ENCODE measurements at places on chromosomes 2 and 18.

DNA sequence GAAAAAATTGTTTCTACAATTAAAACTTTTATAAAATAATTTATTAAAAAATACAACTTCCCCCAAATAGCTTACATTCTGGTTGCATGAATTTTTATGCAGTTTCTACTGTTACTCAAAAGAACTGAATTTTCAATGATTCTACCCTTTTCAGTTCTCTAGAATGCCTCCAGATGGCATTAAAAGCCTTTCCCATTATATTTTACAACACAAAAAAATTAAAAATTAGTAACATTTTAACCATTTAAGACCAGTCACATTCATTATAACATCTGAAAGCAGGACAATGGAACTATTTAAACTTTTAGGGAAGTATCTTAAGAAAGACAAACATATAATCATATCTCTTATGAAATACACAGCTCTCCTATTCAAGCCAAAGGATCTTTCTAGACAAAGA, 236.0 kb upstream of the REV1 start:
- H3K4me3 ChIP-seq: no peak overlapping the region
- no peaks in the 10 kb centered on the region for H3K4me1 ChIP-seq
- H3K36me3 ChIP-seq: no peaks in the 10 kb centered on the region
- no peaks in the 10 kb centered on the region for H3K27me3 ChIP-seq
- H3K27ac ChIP-seq: no peak overlapping the region

GRCh38 chr2:172261292-172261691, 158.6 kb upstream of the DLX2 start:
- H3K36me3 ChIP-seq: no peaks in the 10 kb centered on the region
- H3K27ac ChIP-seq: no peak overlapping the region
- no peak for DNase-seq
- H3K4me3 ChIP-seq: no peak overlapping the region
- no peaks in the 10 kb centered on the region for H3K27me3 ChIP-seq

GRCh38 chr2:238987352-238987981, 139.6 kb downstream of the TWIST2 start:
- no peaks in the 10 kb centered on the region for H3K36me3 ChIP-seq
- no peak overlapping the region for H3K27ac ChIP-seq
- no peak overlapping the region for H3K4me3 ChIP-seq
- H3K27me3 ChIP-seq: no peaks in the 10 kb centered on the region
- DNase-seq: no peak

GRCh38 chr18:72056171-72056570, 488.0 kb downstream of the CBLN2 start:
- no peak overlapping the region for H3K4me3 ChIP-seq
- no peaks in the 10 kb centered on the region for H3K36me3 ChIP-seq
- no peaks in the 10 kb centered on the region for H3K27me3 ChIP-seq
- H3K4me1 ChIP-seq: no peaks in the 10 kb centered on the region

GRCh38 chr2:104816143-104816542, 37.8 kb upstream of the POU3F3 start:
- H3K36me3 ChIP-seq: no peaks in the 10 kb centered on the region
- no peaks in the 10 kb centered on the region for H3K4me1 ChIP-seq
- no peak for DNase-seq
- H3K27ac ChIP-seq: no peak overlapping the region
- H3K27me3 ChIP-seq: no peaks in the 10 kb centered on the region

DNA sequence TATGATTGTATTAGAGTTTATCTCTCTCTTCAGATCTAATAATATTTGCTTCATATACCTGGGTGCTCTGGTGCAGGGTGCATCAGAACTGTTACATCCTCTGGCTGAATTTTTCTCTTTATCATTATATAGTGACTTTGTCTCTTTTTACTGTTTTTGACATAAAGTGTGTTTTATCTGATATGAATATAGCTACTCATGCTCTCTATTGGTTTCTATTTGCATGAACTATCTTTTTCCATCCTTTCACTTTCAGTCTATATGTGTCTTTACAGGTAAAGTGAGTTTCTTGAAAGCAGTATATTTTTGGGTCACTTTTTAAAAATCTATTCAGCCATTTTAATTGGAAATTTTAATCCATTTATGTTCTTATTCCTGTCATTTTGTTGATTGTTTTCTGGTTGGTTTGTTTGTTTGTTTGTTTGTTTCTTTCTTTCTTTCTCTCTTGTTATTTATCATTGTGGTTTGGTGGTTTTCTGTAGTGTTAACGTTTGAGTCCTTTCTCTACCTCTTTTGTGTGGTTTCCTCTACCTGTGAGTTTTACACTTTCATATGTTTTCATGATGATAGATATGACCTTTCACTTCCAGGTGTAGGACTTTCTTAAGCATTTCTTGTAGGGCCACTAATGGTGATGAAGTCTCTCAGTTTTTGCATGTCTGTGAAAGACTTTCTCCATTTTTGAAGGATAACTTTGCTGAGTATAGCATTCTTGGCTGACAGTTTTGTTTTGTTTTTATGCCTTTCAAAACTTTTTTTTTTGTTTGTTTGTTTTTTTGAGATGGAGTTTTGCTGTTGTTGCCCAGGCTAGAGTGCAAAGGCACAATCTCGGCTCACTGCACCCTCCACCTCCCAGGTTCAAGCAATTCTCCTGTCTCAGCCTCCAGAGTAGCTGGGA, 54.9 kb downstream of the CCNT2 start:
- H3K27me3 ChIP-seq: no peaks in the 10 kb centered on the region
- DNase-seq: no peak
- no peaks in the 10 kb centered on the region for H3K36me3 ChIP-seq
- H3K4me1 ChIP-seq: no peaks in the 10 kb centered on the region
- H3K4me3 ChIP-seq: no peak overlapping the region
- H3K27ac ChIP-seq: no peak overlapping the region

DNA sequence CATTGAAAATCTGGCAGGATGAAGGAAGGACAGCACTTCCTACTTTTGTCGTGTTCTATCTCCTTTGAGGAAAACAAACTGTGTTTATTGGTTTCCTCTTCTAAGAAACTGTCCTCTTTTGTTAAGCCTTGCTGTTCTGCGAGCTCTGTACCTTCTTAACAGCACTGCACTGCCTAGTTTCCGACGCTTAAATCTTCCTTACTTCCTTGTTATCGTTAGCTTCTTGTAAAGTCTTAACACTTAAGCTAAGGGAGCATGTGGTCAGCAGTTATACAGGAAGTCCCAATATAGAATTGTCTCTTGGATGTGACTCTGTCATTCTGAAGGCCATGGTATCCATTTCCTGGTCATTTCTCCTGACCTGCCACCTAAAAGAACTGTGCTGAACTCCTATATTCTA, 552.8 kb upstream of the NRP2 start:
- H3K27ac ChIP-seq: no peak overlapping the region
- H3K4me1 ChIP-seq: no peaks in the 10 kb centered on the region
- no peaks in the 10 kb centered on the region for H3K27me3 ChIP-seq
- no peak overlapping the region for H3K4me3 ChIP-seq
- DNase-seq: no peak

DNA sequence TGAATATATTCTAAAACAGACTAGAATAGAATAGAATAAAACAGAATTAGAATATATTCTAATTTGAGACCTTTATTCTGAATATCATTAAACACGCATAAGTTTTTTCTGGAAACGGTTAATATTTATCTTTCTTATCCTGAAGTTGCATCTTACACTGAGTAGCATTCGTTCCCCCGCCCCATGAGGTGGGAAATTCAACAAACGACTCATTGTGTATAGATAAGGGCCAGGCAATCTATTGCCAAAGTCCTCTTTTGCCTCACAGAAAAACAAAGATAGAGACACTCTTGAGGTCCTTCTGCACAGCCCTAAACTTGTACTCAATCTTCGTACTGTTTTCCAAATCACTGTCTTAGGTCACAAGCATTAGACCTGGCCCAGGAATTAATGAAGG, 98.1 kb downstream of the COL6A3 start:
- H3K4me1 ChIP-seq: no peaks in the 10 kb centered on the region
- no peak overlapping the region for H3K27ac ChIP-seq
- H3K36me3 ChIP-seq: no peaks in the 10 kb centered on the region

All from GM12878 (cell line).